IMR-90 (cell line): ENCODE measurements at places on chromosomes 2 and 18.

- no peak for DNase-seq
Observed at GRCh38 chr2:109385506-109385905, 228.3 kb downstream of the SEPTIN10 start.

DNA sequence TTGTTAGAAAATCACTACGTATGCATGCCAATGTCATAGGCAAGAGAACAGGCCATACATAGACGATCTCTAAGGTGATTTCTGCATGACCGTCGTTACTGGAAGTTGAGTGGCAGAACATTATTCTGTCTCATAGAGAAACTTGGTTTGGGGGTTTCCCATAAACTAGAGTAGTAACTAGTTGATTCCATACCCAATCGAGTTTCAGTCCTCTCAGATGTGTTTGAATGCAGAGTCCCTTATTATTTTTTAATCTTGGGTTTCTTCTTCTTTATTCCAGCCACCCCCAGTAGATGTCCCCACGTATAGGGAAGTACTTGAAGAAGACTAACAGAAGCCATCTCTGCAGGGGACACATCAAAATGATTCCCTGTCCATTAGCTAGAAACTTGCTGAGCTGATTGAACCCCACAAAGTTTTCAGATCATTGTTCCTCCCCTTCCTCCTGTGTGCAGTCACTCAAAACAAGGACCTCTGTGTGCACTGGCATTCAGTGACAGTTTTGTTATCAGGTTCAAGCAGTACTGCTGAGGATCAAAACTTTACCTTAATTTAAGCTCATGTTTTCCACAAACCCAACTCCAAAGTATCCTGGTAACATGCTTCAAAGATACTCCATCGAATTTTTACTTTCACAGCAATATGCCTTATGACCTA is 68.4 kb upstream of the CDCA7 start:
- no peak for DNase-seq

- no peak for DNase-seq
Observed at GRCh38 chr2:174610243-174610995, 12.8 kb upstream of the WIPF1 start.

GRCh38 chr18:35571138-35571537 is 10.4 kb upstream of the GALNT1 start:
- DNase-seq: peak; percentile 57

DNA sequence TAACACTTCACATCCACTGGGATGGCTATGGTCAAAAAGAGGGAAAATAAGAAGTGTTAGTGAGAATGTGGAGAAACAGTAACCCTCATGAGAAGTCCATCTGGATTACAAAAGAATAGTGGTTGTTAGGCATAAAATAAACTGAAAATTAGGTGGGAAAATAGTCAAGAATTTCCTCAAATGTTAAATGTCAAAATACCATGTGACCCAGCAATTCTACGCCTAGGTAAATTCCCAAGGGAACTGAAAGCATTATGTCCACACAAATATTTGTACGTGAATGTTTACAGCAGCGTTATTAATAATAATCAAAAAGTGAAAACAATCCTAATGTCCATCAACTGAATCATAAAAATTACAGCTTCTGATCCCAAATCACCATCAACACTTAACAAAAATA is 11.0 kb downstream of the WDR33 start:
- no peak for DNase-seq

GRCh38 chr2:129320288-129320687 is 659.2 kb upstream of the RAB6C start:
- no peak for DNase-seq

DNA sequence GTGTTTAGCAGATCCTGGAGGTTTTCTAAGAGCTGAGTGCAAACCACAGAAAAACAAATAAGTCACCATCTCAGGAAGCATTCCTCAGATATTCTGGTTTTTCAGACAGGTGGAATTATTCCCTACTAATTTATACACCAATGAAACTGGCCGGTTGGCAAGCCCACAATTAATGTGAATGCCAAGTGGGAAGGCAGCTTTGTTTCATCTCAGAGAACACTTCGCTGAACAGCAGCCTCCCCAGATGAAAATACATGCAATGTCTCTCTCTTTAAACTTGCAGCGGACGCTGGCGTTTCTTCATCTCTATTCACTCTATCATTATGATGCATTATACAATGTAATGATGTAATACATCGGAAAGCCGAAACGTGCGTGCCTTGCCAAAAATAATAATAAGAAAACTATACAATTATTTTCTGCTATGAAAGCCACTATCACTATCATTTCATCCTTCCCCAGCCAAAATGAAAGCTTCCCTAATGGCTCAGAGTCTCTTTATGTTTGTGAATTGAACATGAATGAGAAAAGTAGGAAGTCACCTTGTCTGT is 649.4 kb downstream of the BCL11A start:
- DNase-seq: no peak

GRCh38 chr2:68466361-68466777 is 725 bp downstream of the FBXO48 start:
- DNase-seq: peak; percentile 78

GRCh38 chr2:120825370-120826259 is 89.9 kb downstream of the GLI2 start:
- DNase-seq: peak; percentile 90

DNA sequence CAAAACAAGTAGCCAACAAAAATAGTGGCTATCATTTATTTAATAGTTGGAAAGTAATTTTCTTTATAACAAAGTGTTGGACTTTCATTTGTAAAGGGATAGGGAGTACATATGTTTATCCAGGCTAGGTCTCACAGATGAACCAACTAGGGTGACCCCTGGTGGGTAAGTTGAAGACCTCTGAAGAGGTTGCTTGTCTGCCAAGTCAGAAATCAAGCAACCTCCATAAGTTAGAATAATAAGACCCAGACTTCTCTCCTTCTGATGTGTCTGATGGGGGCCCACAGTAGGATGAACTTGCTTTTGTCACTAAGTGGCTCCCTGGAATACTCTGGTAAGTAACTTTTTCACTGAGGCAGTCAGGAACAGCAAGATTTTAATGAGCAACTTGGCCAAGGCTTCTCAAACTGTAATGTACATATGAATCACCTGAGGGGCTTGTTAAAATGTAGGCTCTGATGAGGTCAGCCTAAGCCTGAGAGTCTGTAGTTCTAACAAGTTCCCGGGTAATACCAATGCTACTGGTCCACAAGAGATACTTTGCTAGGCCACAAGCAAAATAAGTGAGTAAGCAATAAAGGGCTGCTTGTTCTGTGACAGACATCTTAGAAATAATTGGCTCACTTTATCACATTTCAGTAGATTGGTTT is 319.6 kb downstream of the PIK3C3 start:
- DNase-seq: peak; percentile 10

DNA sequence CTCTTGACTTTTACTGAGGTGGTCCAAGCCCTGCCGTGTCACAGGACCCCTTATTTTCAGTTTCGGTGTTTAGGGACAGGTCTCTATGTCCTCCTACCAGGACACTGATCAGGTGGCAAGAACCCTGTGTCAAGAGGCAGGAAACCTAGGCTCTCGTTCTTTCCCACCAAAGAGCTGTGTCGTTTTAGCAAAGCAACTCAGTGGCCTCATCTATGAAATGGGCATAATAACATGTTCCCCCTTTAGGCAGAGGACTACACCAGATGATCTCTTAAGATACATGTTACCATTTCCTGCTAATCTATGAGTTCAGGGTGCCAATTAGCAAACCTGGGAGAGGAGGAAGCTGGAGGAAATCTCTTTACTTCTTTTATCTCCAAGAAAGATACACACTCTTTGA is 1.9 kb downstream of the RAB31 start:
- DNase-seq: no peak

GRCh38 chr2:121021685-121022084 is 263.3 kb downstream of the TFCP2L1 start:
- no peak for DNase-seq

GRCh38 chr2:49162151-49162550 is 7.8 kb upstream of the FSHR start:
- DNase-seq: no peak

DNA sequence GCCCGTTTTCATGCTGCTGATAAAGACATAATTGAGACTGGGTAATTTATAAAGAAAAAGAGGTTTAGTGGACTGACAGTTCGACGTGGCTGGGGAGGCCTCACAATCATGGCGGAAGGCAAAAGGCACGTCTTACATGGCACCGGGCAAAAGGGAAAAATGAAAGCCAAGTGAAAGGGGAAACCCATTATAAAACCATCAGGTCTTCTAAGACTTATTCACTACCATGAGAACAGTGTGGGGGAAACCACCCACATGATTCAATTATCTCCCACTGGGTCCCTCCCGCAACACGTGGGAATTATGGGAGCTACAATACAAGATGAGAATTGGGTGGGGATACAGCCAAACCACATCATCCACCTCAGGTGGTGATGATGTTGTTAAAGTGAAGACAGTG is 3.3 kb upstream of the RAB12 start:
- DNase-seq: no peak
